ENCODE measurements at places on chromosomes 5 and 9. TPM values are rescaled to one million over a fixed set of nuclear protein-coding genes. Genes with fewer than 3 reads are reported as not detected.

- DNase-seq, result no peak
These were observed 13.0 kb downstream of the TNIP1 start for GRCh38 chr5:151067632-151068432.

GRCh38 chr5:134798468-134798867 lies 39.9 kb downstream of the DDX46 start:
- DNase-seq, result no peak

DNA sequence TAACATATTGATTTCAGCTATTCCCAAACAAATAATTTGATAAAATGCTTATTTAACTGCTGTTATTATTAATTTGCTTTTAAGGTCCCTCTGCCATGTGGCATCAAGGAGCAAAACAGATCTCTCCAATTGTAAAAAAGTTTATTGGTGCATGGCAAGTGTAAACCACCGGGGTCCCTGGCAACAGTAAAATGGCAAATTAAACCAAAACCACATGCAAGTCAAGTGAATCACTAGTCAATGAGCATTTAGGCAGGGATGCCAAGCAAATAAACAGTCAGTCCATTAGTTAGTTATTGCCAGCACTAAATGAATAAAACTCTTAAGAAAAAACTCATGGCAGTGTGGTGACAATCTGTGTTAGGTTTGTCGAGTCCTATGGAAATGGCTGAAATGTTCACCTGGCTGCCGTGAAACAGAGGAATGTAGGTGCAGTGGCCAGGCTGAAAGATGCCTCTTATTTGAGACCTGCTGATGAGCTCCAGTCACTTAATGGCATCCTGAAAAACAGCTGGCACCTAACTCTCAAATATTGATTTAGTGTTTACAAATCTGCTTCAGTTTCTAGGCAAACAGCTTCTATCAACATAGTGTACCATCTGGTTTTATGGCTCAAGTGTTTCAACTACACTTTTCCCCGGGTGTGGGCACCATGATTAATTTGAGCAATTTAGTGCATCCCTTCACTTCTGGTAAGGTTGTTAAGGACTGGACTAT lies 296.5 kb upstream of the ITGA1 start:
- DNase-seq, result peak; percentile 36

DNA sequence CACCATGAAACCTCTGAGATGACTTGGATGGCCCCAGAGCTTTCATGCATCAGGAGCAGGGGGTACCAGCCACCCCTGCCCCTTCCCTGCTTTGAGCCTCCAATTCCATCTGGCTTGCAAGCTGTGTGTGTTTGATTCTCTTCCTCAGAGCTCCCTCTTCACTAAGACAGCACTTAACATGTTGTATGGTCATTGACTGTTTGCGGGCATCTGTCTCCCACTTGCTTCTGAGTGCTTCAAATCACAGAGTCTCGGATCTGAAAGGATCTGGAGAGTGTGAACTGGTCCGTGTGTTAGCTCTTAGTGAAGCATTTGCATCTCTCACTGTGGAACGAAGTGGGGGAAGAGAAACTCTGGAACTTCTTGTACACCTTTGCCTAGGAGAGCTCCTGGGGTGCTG lies 7.1 kb upstream of the CPLX2 start:
- no peak for DNase-seq

DNA sequence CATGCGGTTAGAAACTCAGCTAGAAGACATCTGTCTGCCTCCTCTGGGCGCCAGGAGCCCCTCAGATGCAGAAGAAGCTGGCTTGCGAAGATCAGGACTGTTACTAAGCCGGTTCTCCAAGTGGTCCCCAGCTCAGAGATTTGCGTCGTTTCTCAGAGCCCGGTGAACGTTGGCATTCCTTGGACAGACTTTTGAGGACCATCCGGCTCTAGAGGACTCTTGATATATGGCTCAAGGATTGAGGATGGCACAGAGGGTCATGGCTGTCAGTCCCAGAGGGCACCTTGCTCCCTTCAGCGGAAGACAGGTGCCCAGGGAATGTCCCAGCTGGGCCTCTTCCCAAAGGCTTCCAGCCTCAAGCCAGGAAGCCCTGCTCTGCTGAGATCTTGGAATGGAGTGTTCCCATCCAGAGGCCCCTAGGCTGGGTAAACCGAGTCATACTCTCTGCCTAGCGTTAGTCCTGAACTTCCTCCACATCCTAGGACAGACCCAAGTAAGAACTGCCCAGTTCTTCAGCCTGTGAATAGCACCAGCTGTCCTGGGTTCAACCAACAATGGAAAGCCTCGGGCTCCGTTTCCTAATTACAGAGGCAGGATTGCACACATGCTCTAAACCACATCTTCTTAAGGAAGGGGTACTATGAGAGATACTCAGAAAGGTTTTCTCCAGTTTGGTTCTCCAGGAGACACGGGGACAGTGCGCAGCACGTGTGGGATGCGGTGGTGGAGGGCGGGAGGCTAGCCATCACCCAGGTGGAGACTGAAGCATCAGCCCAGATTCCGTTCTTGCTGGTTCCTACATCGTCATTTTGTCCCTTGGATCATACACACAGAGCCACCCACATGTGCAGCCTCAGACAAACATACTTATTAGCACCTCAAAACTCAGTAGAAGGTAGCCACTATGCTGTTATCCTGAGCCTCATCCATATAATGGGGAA lies 51.4 kb downstream of the ZNF354C start:
- DNase-seq, result no peak

DNA sequence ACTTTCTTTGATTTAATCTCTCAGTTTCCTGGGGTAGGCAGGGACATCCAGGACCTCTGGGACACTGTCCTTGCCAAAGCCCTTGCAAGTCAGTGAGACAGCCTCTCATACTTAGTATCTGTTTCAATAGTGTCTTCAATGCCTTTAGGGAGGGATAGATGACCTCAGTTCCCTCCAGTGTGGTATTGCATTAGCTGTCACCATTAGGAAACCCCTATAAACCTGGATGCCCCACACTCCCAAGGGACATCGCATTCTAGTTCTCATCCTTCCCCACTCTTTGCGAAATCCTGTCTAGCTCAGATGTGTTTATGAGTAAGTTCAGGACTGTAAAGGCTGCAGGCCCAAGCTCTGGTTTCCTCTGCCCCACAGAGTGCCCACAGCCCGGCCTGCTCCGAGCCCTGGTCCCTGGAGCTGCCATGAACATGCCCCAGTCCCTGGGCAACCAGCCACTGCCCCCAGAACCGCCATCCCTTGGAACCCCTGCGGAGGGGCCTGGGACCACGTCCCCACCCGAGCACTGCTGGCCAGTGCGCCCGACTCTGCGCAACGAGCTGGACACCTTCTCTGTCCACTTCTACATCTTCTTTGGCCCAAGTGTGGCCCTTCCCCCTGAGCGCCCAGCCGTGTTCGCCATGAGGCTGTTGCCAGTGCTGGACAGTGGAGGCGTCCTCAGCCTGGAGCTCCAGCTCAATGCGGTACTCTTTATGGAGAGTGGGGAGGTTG lies 13.2 kb downstream of the TMEM8B start:
- DNase-seq, result no peak

- no peak for DNase-seq
These were observed 2318.6 kb upstream of the ACO1 start for GRCh38 chr9:30065888-30066287.

DNA sequence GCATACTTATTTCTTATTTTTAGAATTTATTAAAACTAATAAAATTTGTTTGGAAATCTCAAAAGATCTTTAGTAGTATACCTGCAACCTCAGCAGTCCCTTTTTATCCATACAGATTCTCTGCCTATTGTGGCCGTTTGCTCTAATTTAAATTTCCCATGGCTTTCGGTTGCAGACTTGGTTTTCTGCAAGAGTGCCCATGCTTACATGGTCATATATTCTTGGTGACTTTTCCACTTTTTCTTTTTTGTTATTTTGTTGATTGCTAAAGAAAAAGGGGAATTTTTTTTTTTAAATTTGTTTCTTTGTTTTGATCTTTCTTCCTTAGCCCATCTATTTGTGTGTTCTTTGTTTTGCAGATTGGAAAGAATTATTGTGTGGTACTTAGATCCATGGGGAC lies 20.6 kb downstream of the ZCCHC7 start:
- no peak for DNase-seq

DBH gene
- not detected for total RNA-seq

BDP1 gene
- 20.5 TPM for total RNA-seq

FRMD3 gene
- 1.4 TPM for total RNA-seq

NEUROG1 gene
- not detected for total RNA-seq

Measured in epithelial cell of proximal tubule (primary cell).